Activated CD8-positive, alpha-beta T cell treated with anti-CD3 and anti-CD28 coated beads for 36 hours (primary cell): ENCODE measurements at places on chromosomes 6 and 20. TPM values are rescaled to one million over a fixed set of nuclear protein-coding genes. Genes with fewer than 3 reads are reported as not detected.

GRCh38 chr6:41286544-41287346 is at the start of gene TREM1:
Gene TREM1, minus strand, starts transcription at chr6:41286682. Its CDS starts 27 bp downstream, at chr6:41286655.
- no peak for DNase-seq
- H3K4me1 ChIP-seq, result peaks cover 8% of the 10 kb centered on the region
- no peaks in the 10 kb centered on the region for H3K27me3 ChIP-seq
- H3K36me3 ChIP-seq, result no peaks in the 10 kb centered on the region
- no peak within 1 kb of the TSS for H3K4me3 ChIP-seq

- no peak for DNase-seq
- no peaks in the 10 kb centered on the region for H3K36me3 ChIP-seq
- no peaks in the 10 kb centered on the region for H3K4me1 ChIP-seq
- H3K27me3 ChIP-seq, result peaks cover 25% of the 10 kb centered on the region
Measured at GRCh38 chr6:128672023-128672422, 151.6 kb upstream of the PTPRK start.

- H3K27ac ChIP-seq, result no peak overlapping the region
- no peaks in the 10 kb centered on the region for H3K4me1 ChIP-seq
- peaks cover 22% of the 10 kb centered on the region for H3K27me3 ChIP-seq
- H3K4me3 ChIP-seq, result no peak overlapping the region
Measured at GRCh38 chr6:41642960-41643898, 5.0 kb downstream of the MDFI start.

GRCh38 chr6:159609652-159610178 is 83.3 kb downstream of the SOD2 start:
- H3K4me3 ChIP-seq, result no peak overlapping the region
- no peaks in the 10 kb centered on the region for H3K27me3 ChIP-seq
- peaks cover 2% of the 10 kb centered on the region for H3K36me3 ChIP-seq
- no peak for DNase-seq

DNA sequence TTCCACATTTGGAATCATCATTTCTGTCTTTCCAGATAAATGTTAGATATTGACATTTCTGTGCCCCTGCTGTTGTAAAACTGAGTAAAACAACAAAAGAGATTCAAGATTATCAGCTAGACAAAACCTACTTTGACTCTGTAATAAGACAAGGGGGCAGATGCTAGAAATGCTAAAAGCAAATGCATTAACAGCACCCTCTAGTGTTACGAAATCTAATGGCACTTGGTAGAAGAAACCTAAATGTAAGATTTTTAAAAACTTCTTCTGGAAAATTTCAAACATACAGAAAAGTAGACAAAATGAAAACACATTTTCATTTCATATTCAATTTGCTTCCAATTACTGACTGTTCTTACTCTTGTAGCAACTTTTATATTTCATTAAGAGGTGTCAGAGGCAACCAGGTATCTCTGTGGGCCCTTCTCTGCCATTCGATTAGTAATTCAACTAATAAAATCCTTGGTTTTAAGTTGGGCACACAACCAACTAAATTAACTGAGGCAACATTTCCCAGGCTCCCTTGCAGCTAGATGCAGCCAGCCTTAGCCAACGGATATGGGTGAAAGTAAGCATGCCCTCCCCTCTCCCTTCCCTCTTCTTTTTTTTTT is 45.0 kb downstream of the SLC23A2 start:
- H3K27ac ChIP-seq, result no peak overlapping the region
- no peaks in the 10 kb centered on the region for H3K27me3 ChIP-seq
- DNase-seq, result no peak
- H3K36me3 ChIP-seq, result peaks cover 8% of the 10 kb centered on the region
- H3K4me1 ChIP-seq, result peaks cover 9% of the 10 kb centered on the region
- no peak overlapping the region for H3K4me3 ChIP-seq

DNA sequence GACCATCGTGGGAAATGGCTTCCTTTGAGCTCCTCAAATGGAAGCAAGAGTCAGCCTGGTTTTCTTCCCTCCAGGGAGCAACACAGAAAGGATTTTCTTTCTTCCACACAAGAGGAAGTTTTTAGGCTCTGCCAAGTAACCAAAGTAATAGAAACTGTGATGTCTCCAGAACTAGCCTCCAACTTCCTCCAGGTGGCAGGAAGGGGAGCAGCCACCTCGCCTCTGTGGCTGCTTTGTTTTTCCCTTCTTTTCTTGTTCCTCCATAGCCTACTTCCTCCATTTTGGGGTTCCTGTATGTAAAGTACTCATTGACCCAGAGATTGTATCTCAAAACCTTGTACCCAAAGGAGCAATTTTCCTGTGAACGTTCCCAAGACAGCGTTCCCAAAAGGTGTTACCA is 32.7 kb upstream of the CCR6 start:
- no peak overlapping the region for H3K4me3 ChIP-seq
- peaks cover 46% of the 10 kb centered on the region for H3K4me1 ChIP-seq
- peaks cover 3% of the 10 kb centered on the region for H3K36me3 ChIP-seq
- no peaks in the 10 kb centered on the region for H3K27me3 ChIP-seq
- no peak overlapping the region for H3K27ac ChIP-seq

DNA sequence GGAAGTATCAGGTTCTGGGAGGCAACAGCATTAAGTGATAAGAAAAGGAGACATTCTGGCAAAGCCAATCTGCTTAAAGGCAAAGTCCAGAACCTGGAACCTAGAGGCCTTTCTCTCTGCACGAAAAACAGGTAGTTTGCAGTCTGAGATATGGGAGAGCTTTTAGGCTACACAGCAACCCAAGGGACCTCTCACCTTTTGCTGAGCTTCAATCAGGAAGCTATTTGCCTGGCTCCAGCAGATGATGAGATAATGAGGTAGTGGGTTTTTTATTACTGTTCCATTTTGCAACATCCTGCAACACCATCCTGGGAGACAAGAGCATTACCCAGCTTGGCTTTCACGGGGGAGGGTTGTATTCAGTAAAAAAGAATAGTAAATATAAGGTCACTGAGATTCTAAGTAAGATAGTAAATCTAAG is 143.1 kb downstream of the ADGRG6 start:
- no peaks in the 10 kb centered on the region for H3K36me3 ChIP-seq
- H3K4me3 ChIP-seq, result no peak overlapping the region
- H3K27me3 ChIP-seq, result peaks cover 1% of the 10 kb centered on the region

CPXM1 gene
- 2.0 TPM for total RNA-seq

DNA sequence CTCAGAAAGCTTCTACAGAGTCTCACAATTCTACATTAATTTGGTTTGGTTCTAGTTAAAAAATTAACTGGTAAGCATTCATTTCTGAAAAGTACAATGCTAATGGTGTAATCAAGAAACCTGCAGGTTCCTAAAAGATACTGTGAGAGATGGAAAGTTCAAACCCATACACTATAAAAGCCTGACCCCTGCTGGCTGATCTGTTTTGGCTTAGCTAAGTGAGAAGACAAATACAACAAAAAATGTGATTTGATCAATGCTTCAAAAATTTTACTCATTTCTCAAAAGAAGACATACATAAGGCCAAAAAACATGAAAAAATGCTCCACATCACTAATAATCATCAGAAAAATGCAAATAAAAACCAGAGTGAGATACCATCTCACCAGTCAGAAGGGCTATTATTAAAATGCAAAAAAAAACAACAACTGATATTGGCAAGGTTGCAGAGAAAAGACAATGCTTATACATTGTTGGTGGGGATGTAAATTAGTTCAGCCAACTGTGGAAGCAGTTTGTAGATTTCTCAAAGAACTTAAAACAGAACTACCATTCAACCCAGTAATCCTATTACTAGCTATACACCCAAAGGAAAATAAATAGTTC is 102.8 kb downstream of the MOXD1 start:
- no peak overlapping the region for H3K4me3 ChIP-seq
- H3K4me1 ChIP-seq, result no peaks in the 10 kb centered on the region
- H3K36me3 ChIP-seq, result no peaks in the 10 kb centered on the region
- peaks cover 11% of the 10 kb centered on the region for H3K27me3 ChIP-seq
- H3K27ac ChIP-seq, result no peak overlapping the region

EFCAB8 gene
- total RNA-seq, result 0.92 TPM

- peaks cover 5% of the 10 kb centered on the region for H3K27me3 ChIP-seq
- DNase-seq, result peak; percentile 87
- no peaks in the 10 kb centered on the region for H3K36me3 ChIP-seq
Measured at GRCh38 chr6:33744001-33744848, 2.5 kb downstream of the IP6K3 start.

RAET1L gene
- total RNA-seq, result not detected

SH3BGRL2 gene
- 0.70 TPM for total RNA-seq

PRPH2 gene
- total RNA-seq, result not detected

- no peaks in the 10 kb centered on the region for H3K4me1 ChIP-seq
- H3K36me3 ChIP-seq, result no peaks in the 10 kb centered on the region
- no peak overlapping the region for H3K4me3 ChIP-seq
- DNase-seq, result no peak
- no peaks in the 10 kb centered on the region for H3K27me3 ChIP-seq
Measured at GRCh38 chr6:81172056-81172740, 580.3 kb downstream of the TENT5A start.
